ENCODE measurements at places on chromosomes 6 and 20.

GRCh38 chr20:58141971-58142842, 86.2 kb downstream of the ANKRD60 start:
- DNase-seq: no peak

DNA sequence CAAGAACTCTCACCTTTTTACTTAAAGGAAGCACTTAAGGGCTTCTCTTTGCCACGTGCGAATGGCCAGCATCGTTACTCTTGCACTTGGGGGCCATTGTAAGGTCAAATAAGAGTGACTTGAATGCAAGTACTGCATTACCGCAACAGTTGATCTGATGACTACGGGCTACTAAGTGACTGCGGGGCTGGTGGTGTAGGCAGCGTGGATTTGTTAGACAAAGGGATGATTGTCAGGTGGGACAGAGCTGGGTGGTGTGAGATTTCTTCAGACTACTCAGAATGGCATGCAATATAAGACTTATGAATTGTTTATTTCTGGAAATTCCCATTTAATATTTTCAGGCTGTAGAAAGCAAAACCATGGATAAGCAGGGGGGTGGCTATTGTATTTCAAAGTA, 199.7 kb upstream of the UST start:
- no peak for DNase-seq

GRCh38 chr20:50336661-50337060, 146.0 kb downstream of the CEBPB start:
- no peak for DNase-seq

DNA sequence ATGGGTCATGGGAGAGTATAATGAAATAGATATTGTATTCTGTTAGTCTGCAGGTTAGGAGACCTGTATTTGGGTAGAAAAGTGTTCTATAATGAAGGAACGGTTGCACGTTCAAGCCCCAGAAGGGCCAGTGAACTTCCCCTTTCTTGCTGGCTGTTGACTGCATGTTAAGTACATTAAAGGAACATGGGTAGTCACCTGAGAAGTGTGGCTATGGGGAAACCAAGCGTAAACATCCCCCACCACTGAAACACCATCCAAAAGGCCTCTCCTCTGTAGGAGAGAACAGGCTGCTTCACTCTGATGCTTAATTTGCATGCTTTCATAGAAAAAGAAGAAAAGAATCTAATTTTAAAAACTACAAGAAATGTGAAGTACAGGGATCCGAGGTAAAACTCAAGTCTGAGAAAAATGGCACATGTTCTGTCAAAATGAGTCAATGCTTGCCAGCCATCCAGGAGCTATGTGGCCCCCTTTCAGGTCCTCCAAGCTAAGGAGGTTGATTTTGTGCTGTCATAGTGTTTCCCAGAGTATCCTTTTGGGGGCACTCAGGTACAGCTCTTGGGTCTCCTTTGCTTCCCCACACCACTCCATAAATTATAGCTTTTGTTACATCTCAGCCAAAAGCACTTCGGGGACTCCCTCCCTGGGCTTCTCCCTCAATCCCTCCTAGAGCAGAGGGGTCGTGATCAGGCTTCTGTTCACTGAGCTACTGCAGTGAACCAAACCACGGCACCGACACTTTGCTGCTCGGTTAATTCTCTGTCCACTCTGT, 283.7 kb upstream of the AGPAT4 start:
- no peak for DNase-seq

DNA sequence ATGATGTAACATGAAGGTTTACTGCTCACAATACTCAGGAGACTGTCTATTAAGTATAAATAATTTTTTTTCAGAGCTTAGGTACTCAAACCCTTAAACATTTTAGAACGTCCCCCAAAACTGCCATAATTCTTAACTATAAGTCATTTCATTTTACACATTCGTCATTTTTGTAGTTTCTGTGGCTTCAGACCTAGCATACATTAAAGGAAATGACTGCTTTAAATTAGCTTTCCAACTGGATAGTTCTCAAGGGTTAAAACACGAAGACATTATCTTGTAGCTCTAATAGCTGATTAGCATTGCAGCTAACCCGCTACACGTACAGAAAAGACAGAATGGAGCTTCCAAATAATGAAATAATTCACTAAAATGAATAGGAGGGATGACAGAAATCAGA, 24.9 kb upstream of the PLN start:
- no peak for DNase-seq

GRCh38 chr6:128491610-128492206, 28.7 kb downstream of the PTPRK start:
- no peak for DNase-seq
